ENCODE measurements at places on chromosomes 7 and 10. TPM values are rescaled to one million over a fixed set of nuclear protein-coding genes. Genes with fewer than 3 reads are reported as not detected.

SLC26A5 gene
- 0.09 TPM for polyA plus RNA-seq

KCND2 gene
- polyA plus RNA-seq, result 2.5 TPM

OR6B1 gene
- not detected for polyA plus RNA-seq

VOPP1 gene
- 29.9 TPM for polyA plus RNA-seq

CREB5 gene
- polyA plus RNA-seq, result 12.9 TPM

SGCE gene
- polyA plus RNA-seq, result 36.2 TPM

GRM3 gene
- polyA plus RNA-seq, result 0.16 TPM

GRCh38 chr7:31105256-31105950 is 53.3 kb downstream of the ADCYAP1R1 start:
- no peaks in the 10 kb centered on the region for H3K36me3 ChIP-seq
- H3K27me3 ChIP-seq, result peaks cover 2% of the 10 kb centered on the region
- no peak for DNase-seq

- no peak overlapping the region for H3K4me3 ChIP-seq
- H3K27me3 ChIP-seq, result no peaks in the 10 kb centered on the region
- H3K27ac ChIP-seq, result no peak overlapping the region
Observed at GRCh38 chr10:78800006-78800405, 268.8 kb upstream of the ZMIZ1 start.

GRCh38 chr7:140144821-140145220 is 32.0 kb downstream of the KDM7A start:
- no peak overlapping the region for H3K27ac ChIP-seq
- DNase-seq, result no peak
- H3K4me3 ChIP-seq, result no peak overlapping the region
- H3K27me3 ChIP-seq, result no peaks in the 10 kb centered on the region
- no peaks in the 10 kb centered on the region for H3K36me3 ChIP-seq

- no peak overlapping the region for H3K4me3 ChIP-seq
- DNase-seq, result no peak
- no peak overlapping the region for H3K27ac ChIP-seq
- H3K27me3 ChIP-seq, result peaks cover 3% of the 10 kb centered on the region
- no peaks in the 10 kb centered on the region for H3K36me3 ChIP-seq
- no peaks in the 10 kb centered on the region for H3K4me1 ChIP-seq
Observed at GRCh38 chr7:50181081-50181480, 88.0 kb upstream of the ZPBP start.

GRCh38 chr10:103064956-103065355 is 128.1 kb downstream of the NT5C2 start:
- no peaks in the 10 kb centered on the region for H3K27me3 ChIP-seq
- H3K36me3 ChIP-seq, result peaks cover 22% of the 10 kb centered on the region
- DNase-seq, result no peak
- no peak overlapping the region for H3K27ac ChIP-seq
- no peaks in the 10 kb centered on the region for H3K4me1 ChIP-seq
- H3K4me3 ChIP-seq, result no peak overlapping the region
